ENCODE measurements at places on chromosomes 4 and X.
A peak's percentile ranks its signal among the peaks of the same experiment; 100 is the strongest.

DNA sequence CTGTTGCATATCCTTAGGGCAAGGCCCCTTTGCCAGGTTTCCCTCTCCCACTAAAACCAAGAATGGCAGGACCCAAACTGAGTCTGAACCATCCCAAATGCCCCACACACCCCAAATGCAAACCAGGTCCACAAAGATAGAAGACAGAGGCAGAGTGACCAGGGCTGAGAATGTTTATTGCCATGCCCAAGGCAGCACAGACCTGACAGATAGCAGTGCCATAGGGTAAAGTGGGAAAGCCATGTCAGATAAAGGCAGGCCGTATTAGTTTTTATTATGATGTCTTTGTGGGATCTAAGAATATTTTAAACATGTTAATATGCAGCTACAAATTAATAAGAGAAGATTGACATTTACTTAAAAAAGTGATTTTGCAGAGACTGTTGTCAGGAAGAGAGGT is 29.6 kb upstream of the MND1 start:
- DNase-seq = no peak

DNA sequence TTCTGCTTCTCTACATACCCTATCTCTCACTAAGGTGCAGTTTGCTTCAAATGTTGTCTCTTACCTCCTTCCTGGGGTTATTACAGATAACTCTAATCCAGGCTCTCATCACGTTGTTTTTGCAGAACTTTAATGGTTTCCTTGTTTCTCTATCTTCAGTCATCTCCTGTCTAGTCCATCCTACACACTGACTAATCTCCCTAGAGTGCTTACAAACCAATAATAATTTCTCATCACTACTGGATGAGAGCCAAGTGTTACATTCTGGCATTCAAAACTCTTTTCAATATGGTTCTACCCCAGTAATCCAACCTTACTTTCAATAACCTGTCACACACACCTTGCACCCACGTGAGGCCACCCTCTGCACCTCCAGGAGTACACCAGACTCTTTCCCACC is 86.1 kb downstream of the SYNPO2 start:
- no peak for DNase-seq

- DNase-seq = no peak
Observed at GRCh38 chr4:122588453-122589238, 32.2 kb downstream of the IL21 start.

- DNase-seq = no peak
Observed at GRCh38 chr4:55089916-55090315, 35.5 kb downstream of the KDR start.

DNA sequence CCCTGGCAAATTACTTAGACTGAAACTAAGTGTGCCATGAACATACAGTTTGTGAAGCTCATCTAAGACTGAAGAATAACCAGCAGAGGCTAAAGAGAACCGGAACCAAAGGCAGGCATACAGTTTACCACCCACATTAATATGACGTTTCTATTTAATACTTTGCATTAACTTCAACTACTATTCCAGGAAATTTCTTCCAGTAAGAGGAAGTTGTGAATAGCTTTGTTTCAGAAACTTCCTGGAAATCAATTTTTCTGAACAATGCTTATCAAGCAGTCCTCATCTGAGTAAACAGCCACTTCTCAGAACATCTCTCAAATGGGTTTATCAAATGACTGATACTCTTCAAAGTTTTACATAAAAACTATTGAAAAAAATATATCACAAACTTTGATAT is 252.7 kb downstream of the OPHN1 start:
- DNase-seq = no peak

DNA sequence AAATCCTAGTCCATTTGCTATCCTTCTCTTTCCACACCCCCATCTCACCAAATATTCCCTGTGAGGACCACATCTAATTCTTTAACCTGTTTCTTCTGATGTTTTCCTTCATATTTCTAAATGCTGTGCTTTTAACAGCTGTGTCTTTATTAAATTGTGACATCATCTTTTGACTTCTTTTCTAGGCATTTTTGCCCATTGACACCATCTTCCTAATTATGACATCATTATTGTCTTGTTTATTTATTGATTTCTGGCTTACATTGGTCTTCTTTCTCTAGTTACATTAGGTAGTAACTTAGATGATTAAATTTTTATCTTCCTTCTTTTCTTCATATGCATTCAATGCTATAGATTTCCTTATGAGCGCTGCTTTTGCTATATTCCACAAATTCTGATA is 175.8 kb upstream of the PDE5A start:
- no peak for DNase-seq

- DNase-seq = no peak
Observed at GRCh38 chr4:179755322-179755721, 2313.1 kb upstream of the AGA start.

GRCh38 chrX:138858438-138858837 is 146.9 kb upstream of the FGF13 start:
- DNase-seq = no peak

DNA sequence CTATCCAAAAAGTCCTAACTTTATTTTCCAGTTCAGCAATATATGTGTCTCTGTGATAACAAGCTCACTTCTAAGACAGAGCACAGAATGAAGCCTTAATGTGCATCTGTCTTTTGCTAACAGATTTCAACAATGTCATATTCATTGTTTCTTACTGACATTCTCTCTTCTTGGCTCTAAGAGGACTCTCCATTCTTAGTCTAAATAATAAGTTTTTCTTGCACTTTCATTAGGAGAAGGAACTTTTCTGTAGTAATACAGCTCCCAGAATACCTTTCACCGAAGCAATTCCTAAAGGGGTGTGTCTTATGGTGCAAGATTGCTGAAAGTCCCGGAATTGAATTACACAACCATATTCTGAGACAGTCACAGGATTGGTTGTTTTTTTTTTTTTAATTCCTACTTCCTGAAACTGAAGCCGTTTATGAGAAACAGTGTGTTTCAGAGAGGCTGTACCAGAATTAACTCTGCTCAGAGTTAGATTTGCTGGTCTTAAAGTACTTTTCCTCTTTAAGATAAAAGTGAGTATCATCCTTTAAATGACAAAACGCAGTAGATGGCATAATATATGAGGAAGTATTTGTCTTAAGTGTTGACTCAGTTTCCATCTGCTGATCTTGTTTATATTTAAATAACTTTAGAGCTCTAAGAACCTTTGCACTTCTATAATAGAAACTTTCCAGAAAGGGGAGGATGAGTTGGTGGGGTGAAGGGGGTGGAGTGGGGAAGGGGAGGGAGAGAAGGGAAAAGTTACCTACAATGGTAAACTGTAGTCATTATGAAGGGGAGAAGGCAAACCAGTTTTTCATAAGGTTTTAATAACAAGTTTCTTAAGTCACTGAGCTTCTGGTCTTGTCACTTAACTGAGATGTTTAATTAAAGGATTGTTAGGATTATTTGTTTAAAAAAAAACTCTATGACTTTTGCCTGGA is at the start of gene ALPK1:
Gene ALPK1 (plus strand): TSS at position 421 of the 932 bp plus-strand sequence.
- DNase-seq = peak; percentile 45

DNA sequence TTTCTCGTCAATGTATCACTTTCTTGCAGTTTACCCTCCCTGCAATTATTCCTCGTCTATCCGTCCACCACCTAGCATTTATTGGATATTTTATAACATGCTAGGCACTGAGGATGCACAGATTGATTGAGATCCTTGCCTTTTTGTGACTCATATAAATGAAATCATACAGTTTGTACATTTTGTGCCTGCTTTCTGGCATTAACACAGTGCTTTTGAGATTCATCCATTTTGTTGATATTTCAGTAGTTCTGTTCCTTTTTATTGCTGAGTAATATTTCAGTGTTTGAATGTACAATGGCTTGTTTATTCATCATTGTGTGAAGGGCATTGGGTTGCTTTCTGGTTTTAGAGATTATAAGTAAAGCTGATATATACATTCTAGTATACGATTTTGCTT is 841 bp downstream of the TBC1D19 start:
- no peak for DNase-seq

DNA sequence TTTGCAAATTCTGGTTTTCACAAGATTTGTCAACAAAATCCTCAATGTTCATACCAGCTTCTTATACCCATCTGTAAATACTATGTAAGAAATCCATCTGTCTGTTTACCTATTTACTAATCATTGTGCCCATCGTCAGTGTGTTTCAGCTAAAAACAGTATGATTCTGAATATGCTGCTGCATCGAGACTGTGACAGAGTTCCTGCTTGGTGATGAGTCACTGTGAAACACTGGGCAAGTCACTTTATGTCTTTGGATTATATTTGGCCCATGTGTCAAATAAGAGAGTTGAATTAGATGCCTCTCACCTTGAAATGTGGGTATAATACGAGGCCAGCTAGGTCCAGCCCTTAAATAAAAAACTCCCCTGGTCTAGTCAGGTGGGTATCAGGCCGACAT is 79.3 kb downstream of the CBLL2 start:
- no peak for DNase-seq

- DNase-seq = no peak
Observed at GRCh38 chr4:182219411-182220056, 23.7 kb upstream of the TENM3 start.

GRCh38 chrX:151753313-151754046 is 18.9 kb downstream of the CNGA2 start:
- no peak for DNase-seq

DNA sequence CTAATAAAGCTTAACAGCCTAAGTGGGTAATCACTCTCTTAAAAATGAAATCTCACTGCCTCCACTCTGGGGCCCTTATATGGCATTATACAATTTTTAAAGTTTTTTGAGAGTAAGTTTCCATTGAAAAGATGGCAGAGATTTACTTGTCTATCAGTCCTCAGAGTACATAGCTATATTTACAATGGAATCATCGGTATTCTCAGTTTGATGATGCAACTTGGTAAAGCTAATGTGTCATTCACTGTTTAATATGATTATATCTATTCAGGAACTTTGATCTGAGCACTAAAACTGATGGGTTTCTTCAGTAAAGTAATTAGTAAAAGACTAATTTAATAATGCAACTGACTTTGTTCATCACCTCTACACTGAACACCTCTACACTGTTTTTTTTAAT is 51.6 kb downstream of the CT47B1 start:
- DNase-seq = no peak

- no peak for DNase-seq
Observed at GRCh38 chr4:188282471-188283232, 143.4 kb downstream of the TRIML1 start.

DNA sequence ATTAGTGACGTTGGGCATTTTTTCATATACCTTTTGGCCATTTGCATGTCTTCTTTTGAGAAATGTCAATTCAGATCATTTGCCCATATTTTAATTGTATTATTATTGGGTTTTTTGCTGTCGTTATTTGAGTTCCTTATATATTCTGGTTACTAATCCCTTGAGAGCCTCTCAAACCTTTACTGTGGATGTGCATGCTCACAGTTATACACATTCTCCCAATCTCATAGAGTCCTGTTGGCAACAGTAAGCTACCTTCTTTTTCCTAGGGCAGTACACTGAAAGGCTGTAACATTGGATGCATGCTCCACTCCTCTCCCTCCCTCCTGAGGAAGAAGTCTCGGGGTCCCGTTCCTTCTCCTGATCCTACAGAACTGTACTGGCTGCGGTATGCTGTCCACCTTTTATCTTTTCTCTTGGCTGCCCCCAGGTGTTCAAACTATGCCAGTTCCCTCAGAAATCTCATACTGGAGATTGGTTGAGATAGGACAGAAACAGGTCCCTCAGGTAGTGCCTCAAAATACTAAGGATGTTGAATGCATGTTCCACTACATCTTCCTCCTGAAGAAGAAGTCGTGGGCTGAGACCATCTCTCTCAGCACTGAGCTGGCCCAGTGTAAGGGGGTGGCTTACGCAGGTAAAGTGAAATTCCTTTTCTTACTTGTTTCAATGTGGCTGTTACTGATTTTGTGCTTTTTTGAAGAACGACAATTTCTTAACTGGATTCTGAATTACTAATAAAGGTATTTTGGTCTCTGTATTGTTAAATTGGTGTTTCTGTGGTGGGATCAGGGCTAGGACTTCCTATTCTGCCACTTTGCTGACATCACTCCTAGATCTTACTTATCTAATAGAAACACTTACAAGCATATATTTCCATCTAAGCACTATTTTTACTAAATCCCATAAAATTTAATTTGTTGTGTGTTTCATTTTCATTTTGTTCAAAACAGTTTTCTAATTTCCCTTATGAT is 145.4 kb upstream of the HUWE1 start:
- DNase-seq = no peak

GRCh38 chr4:1746919-1747602 is 25.7 kb downstream of the TACC3 start:
- no peak for DNase-seq

GRCh38 chr4:182257016-182257415 is 13.8 kb downstream of the TENM3 start:
- no peak for DNase-seq

- DNase-seq = no peak
Observed at GRCh38 chrX:154776753-154777152, 14.1 kb downstream of the DKC1 start.

GRCh38 chrX:28589046-28589445 is 1.8 kb downstream of the IL1RAPL1 start:
- no peak for DNase-seq

GRCh38 chr4:37461801-37462200 is 217.3 kb downstream of the NWD2 start:
- DNase-seq = no peak

DNA sequence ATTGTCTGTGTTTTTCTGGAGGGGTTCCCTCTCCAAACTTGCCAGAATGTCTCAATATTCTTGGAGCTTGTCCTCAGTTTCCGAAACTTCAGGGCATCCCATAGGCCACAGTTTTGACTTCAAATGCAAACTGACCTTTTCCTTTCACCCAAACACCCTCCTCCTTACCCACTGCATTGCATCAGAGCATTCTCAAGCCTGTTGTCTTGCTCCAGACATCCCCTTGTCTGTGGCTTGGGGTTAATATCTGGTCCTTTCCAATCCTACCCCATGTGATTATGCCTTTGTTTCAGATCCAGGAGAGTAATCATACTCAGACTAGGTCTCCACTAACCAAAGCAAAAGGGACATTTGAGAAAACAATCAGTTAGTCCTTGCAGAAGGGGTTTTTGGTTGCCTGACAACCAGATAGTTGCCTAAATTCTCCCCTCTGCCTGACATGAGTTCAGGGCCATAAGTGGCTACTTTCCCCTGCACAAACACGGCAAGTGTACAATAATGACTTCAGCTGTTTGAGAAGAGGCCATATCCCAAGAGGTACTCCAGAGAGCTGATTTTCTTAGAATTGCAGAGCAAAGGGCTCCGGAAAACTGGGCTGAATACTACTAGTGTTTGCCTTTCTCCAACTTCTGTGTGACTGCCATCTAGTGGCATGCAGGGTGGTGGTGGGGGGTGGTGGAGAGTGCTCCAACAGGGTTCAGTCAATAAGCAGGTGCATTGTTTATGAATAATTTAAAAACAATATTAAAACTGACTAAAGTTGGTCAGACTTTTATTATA is 130.2 kb downstream of the CHRDL1 start:
- DNase-seq = no peak

DNA sequence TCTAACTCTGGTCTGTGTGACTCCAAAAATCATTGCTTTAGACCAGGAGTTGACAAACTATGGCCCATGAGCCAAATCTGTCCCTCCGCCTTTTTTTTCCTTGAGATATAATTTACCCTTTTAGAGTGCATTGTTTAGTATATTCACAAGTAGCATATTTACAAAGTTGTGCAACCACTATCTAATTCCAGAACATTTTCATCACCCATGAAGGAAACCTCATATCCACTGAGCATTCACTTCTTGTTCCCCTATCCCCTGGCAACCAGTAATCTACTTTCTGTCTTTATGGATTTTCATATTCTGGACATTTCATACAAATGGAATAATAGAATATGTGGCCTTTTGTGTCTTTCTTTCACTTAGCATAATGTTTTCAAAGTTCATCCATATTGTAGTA is 67.4 kb upstream of the CITED1 start:
- no peak for DNase-seq
